Glomerular endothelial cell (primary cell): ENCODE measurements at places on chromosomes 6 and 20.
A peak's percentile ranks its signal among the peaks of the same experiment; 100 is the strongest.

DNA sequence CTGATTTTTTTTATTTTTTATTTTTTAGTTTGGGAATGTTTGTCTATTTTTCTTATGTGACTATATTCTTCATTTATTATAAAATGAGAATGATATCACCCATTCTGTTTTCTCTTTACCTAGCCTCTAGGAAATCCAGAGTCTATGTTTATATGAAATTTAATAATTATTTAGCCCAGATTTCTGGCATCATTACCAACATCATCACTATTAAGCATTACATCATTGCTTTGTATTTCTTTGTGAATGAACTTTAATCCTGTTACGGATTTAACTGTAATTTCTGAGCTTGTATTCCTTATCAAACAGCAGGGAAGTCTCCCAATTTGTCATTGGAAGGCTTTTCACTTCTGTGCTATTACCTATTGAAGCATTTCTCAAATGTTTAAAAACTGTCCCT is 72.7 kb upstream of the NOX3 start:
- no peak for DNase-seq

DNA sequence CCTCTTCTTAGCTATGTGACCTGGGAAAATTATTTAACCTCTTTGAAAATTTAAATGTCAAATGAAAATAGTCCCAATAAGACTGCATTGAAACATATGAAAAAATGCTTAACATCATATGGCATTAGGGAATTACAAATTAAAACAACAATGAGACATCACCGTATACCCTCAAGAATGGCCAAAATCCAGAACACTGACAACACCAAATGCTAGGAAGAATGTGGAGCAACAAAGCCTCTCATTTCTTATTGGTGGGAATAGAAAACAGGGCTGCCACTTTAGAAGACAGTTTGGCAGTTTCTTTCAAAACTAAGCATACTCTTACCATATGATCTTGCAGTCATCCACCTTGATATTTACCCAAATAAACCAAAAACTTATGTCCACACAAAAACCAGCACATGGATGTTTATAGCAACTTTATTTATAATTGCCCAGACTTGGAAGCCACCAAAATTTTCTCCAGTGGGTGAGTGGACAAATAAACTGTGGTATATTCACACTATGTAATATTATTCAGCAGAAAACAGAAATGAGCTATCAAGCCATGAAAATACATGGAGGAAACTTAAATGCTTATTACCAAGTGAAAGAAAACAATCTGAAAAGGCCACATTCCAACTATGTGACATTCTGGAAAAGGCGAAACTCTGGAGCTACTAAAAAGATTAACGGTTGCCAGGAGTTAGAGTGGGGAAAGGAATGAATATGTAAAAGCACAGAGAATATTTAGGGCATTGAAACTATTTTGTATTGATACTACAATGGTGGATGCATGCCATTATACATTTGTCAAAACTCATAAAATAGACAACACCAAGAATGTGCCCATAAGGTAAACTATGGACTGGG is 459.9 kb downstream of the GRIK2 start:
- DNase-seq: no peak

DNA sequence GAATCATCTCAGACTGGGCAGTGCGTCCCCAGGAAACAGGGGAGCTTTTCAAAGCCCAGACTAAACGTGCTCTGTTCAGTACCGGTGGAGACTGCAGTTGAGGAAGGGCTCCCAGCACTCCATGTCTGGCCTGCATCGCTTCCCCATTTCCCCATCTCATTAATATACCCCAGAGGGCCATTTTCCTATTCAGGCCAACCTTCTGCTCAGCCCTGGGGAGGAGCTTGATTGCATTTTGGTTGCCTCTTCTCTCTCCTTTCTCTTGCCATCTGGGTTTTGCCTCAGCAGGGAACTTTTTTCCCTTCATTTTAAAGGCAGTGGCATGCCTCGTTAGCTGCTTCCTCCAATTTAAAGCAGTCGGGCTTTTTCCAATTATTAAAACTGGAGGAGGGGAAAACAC is 394.3 kb upstream of the SOX4 start:
- no peak for DNase-seq

DNA sequence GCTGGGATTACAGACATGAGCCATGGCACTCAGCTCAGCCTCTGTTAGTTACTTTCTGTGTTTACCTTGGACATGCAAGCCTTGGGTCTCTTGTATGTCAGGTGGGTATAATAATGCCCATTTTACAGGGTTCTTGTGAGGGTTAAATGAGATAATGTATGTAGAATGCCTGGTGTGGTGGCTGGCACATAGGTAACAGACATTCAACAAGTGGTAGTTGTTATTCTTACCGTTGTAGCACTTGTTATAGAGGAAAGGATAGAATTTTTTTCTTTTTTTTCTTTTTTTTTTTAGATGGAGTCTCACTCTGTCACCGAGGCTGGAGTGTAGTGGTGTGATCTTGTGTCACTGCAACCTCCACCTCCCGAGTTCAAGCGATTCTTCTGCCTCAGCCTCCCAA is 8.0 kb upstream of the KIF13A start:
- DNase-seq: no peak

DNA sequence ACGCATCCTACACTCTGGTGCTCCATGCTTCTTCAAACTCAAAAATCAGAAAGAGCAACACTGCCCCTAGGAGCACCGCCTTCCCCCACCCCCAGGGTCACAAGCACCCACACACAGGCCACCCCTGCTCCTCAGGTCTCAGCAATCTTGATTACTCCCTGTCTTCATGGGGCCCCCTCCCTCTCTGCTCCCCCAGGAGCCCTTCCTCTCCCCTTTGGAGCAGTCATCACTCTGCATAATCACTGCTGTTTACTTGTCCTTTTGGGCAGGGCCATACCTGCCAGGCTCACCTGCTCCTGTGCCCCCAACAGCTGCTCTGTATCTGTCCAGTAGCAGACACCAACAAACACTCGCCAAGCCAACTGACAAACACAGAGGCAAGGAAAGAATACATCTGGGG is 7.6 kb upstream of the SYNDIG1 start:
- no peak for DNase-seq

DNA sequence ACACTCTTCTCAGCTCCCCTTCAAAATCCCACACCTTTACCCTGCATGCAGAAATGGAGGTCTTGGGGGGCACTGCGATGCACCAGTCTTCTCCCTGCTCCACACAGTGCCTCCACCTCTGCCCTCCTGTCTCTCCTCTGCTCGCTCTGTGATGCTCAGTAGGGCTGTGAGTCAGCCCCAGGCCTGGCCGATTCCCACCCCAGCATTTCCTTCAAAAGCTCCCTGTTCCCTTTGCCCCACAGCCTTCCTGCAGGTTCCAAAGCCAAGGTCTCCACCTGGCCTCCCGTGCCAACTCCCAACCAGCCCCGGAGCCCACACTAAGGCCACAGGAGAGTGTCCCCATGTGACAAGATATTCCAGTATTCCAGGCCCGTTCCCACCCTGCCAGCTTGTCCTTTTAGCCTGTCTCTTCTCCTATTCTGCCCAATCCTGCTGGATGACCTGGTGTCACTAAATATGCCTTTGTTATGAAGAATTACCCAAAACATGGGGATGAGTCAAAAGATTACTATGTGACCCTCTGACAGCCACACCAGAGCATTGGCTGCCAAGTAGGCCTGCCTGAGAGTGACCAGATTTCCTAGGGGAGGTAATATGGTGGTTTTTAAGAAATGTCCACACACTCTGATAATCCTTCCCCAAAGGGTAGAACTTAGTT is 118.9 kb upstream of the NXT1 start:
- no peak for DNase-seq

GRCh38 chr6:145885431-145885830 is 70.8 kb upstream of the FBXO30 start:
- no peak for DNase-seq

GRCh38 chr6:36985808-36986703 is at the start of gene MTCH1:
MTCH1 (minus strand) TSS chr6:36986196; CDS start chr6:36986173, 23 bp downstream.
- DNase-seq: no peak

- DNase-seq: no peak
Observed at GRCh38 chr6:6661684-6662083, 73.2 kb downstream of the LY86 start.

- no peak for DNase-seq
Observed at GRCh38 chr6:125104425-125104824, 49.1 kb upstream of the TPD52L1 start.

DNA sequence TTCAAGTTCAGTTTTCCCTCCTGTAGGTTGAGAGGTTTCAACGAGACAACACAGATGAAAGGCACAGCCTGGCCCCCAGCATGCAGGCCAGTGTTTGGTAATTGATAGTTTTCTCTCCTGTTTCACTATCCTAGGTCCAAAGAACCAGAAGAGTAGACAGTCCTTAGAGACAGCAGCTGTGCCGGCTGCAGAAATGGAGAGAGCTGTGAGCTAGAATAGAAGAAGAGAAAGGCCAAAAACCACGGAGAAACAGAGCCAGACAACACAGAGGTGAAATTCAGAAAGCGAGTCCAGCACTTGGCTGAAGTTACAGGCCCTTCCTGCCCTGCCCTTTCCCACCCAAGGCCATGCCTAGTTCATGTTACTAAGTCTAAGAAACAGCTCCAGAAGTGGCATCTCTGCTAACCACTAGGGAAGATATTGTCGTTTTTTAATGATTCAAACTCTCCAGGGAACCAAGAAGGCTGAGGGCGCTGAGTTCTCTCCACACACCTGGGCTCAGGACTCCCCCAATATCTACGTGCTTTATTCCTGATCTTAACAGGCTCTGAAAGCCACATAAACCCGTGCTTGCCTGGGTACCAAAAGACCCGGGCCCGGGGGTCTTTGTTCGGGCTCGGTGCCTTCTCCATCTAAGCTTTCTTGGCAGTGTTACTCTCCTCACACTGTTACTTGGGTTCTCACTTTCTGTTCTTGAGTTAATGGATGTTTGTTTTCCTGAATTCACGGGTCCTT is 16.5 kb upstream of the RBPJL start:
- no peak for DNase-seq

GRCh38 chr6:158237656-158238055 is 69.5 kb downstream of the GTF2H5 start:
- DNase-seq: no peak

GRCh38 chr6:108888052-108888451 is 39.8 kb downstream of the ARMC2 start:
- DNase-seq: no peak

- no peak for DNase-seq
Observed at GRCh38 chr6:9062596-9062995, 627.3 kb upstream of the SLC35B3 start.

GRCh38 chr6:36350681-36351571 is 14.2 kb upstream of the BNIP5 start:
- peak; percentile 90 for DNase-seq
